ENCODE measurements at places on chromosomes 2 and 18.

DNA sequence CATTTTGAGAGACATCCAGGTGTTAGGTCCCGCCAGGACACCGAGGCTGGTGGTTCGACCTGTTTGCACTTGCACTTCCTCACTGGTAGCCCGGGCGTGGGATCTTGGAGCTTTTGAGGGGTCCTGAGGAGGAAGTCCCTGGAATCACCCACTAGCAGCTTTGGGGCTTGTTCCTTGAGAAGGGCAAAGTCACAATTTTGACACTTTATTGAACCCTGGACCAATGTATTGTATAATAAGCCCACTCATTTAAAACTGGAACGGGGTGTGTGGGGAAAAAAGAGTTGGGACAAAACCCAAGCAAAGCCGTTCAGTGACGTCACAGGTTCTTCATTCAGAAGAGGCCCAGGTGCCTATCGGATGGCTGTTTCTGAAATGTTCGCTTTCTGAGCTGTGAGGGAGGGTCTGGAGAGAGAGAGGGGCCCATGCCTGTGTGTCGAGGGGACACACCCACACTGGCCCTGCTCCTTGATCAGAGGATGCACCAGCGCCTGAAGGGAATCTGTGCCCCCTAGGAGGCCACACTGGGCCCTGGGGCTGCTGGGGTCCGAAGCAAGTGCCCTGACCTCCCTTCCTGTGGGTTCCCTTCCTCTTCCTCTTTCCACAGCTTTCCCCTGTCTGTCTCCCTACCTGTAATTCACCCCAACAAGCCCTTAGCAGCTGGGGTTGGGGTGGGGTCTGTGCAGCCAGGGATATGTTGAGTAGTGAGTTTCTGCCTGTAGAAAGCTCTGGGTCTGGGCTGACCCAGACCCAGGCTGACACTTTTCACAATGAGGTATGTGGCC, 2.6 kb downstream of the LPIN1 start:
- no peak for DNase-seq

DNA sequence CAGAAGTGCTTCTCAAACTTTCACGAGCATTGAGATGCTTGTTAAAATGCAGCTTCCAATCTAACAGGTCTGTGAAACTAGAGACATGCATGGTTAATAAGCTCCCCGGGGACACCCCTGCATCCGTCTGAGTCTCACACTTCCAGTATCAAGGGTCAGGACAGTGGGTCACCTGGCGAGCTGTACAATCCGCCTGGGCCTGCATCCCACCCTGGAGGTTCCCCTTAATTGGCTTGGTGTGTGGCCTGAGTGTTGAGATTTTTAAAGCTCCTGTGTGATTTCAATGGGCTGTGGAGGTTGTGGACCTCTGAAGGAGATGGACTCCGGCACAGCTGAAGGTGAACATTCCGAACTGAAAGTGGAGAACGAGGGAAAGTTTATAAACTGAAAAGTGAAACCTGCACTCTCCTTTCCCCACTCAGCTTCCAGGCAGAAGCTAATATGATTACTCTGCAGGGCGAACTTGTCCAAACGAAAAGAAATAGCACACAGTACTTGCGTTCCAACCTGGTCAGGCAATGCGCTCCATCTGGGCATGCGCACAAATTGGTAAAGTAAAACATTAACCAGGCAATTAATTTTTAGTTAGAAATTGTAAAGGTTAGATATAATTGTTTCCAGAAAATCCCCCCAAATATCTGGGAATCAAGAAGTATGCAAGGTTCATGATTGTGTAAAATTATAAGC, 191.7 kb upstream of the ALKAL2 start:
- DNase-seq, result no peak

DNA sequence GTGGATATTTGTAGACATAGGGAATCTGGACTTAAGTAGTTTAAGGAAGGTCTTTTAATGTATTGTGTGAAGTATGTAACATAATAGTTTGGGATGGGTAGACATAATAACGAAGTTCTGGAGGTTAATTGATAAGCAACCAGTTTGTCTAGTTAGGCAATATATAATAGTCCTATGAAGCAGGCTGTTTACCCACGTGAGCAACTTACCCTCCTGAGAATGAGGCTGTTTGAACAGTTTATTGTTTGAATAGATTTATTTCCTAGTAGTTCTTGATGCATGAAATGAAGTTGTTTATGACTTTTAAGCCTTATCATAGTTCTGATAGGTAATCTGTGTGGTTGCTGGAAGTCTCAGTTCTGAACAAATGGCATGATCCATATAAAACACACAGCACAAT, 361.5 kb downstream of the GALNT13 start:
- DNase-seq, result no peak

- DNase-seq, result no peak
Observed at GRCh38 chr18:49949951-49950395, 136.6 kb upstream of the ACAA2 start.

DNA sequence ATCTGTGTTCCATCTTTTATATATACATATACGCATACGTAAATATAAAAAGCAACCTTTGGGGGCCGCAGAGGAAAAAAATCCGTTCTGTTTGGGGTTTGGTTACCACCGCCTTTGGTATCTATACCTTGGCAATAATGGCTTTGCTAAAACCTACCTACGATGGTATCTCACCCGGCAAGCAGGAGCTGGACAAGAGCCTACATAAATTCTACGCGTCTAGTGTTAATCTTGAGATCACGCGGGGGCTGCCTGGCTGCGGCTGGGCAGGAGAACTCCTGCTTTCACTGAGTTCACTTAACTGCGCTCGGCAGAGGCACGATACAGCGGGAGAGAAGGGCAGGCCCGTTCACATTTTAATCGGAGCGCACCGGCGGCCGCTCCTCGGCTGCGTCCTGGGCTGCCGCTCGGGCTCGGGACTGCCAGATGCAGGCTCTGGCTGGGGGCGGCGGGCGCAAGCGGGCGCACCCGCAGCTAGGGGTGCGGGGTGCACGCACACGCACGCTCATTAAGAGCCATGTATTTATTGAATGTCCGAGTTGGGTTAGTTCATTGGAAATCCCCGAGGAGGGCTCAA, 1.7 kb upstream of the POU3F3 start:
- peak; percentile 70 for DNase-seq

- no peak for DNase-seq
Observed at GRCh38 chr2:210460322-210461227, 16.0 kb downstream of the LANCL1 start.

GRCh38 chr2:218860950-218861381, 1.4 kb downstream of the WNT6 start:
- DNase-seq, result peak; percentile 76

GRCh38 chr2:112077814-112078213, 22.7 kb downstream of the TMEM87B start:
- DNase-seq, result no peak

DNA sequence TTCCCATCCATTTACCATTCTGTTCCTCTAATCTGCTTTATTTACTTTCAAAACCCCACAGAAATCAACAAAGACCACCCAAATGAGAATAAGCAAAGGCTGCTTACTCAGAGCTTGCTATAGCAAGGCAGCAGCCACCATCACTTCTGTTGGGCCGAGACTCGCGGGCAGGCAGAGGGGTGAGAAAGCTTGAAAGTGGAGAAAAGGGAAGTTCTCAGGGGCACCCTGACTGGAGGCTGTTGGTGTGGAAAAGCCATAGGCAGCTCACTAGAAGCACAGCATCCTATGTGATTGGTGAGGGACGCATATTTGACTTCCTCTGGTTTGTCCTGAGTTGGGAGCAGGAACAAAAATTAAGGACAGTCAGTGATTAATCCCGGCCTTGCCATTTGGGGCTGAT, 269.7 kb upstream of the THSD7B start:
- DNase-seq, result no peak

DNA sequence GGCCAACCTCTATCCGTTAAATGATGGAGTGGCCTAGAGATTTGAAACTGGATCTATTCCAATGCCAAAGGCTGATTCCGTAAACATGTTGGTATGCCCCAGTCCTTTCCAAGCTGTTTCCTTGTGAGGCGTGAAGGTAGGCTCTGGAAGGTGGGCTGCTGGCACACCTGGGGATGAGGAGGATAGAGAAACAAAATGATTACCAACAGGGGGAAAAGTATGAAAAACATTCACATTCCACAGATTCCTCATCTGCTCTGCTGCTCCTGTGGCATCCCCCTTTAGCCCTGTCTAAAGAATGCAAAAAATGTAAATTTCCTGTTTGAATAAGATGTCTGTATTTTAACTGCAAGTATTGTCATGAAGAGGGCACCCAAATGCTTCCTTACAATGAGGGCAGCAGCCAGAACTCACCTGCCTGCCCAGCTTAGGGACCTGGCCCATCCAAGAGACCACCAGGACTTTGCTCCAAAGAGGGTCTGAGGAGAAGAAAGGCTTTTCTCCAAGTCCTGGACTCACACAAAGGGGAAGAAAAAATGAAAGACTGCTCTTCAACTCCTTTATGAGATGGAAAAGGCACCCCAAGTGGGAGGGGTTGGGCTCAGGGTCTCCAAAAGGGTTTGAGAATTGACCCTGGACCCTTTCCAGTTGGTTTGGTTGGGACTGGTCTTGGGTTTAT, 132.3 kb upstream of the PELI1 start:
- no peak for DNase-seq

DNA sequence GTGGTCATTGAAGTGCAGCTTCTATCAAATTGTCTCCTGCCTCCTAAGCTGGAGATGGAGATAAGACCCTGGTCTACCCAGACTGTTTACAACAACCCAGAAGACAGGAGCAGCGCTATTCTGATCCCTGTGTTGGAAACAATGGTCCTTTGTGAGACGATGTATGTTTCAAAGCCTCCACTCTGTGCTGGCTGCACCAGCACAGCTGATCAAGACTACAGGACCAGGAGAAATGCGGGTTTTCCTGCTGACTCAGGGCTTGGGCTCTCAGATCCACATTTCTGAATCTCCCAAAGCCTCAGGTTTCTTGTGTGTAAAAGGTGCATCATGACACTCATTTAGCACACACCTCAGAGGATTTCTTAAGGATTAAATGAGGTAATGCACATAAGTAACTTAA, 92.0 kb downstream of the POU3F3 start:
- no peak for DNase-seq

DNA sequence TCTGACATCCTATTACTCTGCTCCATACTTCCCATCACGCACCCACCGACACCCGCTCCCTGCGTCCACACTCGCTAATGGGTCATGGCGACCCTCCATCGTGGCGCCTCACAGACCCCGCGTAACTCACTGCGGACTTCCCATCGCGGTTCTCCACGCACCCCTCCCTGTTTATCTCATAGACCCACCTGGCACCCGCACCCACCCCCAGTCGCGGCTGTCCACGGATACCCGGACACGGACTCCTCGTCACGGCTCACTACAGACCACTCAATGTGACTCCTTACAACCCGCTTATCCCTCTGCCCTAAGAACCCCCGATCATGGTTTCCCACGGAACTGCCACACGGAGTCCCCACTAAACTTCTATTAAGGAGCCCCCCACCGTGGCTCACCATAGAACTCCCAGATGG, 458 bp downstream of the CXXC1 start:
- no peak for DNase-seq
